ENCODE measurements at places on chromosomes 1 and 21.

- no peak for DNase-seq
Observed at GRCh38 chr1:51648180-51649109, 31.6 kb downstream of the OSBPL9 start.

DNA sequence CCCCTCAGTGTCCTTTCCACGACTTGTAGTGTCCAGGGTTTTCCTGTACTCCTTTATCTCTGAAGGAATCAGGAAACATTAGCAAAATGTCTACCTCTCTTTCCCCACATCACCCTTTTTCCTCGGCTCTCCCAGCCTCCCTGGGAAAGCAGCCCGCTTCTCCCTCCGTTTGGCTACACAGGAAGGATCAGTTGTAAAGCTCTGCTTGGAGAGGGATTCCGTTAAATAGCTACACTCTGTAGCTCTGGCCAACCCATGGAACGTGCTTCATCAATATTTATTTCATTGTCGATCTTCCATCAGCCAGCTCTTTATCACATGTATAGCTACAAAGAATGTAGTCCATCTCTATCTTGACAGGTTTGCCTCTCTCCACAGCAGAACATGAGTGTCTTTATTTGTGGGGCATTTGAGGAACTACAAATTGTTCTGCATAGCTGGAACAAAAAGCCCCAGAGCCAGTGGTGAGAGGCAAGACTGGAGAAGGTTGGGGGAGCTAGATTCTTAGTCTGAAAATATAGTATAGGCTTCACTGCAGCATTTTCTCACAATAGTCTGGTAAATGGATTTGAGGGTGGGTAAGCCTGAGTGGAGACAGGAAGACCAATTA, 191.8 kb downstream of the SLC35F3 start:
- DNase-seq: no peak

GRCh38 chr1:44489481-44489880, 84.4 kb downstream of the RNF220 start:
- peak; percentile 31 for DNase-seq

GRCh38 chr1:189774721-189775287, 702.9 kb downstream of the BRINP3 start:
- DNase-seq: no peak

Data from neuronal stem cell (in vitro differentiated cells).